ENCODE measurements at places on chromosomes 7 and 10.

- DNase-seq, result no peak
Observed at GRCh38 chr10:100041306-100042002, 31.7 kb upstream of the DNMBP start.

DNA sequence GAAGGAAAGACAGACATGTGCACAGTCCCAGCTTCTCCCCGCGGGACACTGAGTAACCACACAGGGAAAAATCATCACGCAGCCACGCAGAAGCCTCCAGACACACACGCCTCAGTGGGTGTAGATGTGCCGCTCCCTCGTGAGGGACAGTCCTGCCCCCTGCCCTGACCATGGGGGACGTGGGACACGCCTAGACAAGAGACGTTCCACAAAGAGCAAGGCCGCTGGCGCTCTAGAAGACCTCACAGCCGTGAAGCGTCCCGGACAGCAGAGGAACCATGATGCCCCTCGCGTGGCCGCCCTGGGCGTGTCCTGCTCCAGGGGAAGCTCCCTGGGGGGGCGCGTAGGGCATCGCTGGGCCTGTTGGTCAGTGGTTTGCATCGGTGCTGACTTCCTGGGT is 210.8 kb downstream of the DNAJB6 start:
- DNase-seq, result no peak

- no peak for DNase-seq
Observed at GRCh38 chr10:101238732-101239105, 9.5 kb upstream of the LBX1 start.

DNA sequence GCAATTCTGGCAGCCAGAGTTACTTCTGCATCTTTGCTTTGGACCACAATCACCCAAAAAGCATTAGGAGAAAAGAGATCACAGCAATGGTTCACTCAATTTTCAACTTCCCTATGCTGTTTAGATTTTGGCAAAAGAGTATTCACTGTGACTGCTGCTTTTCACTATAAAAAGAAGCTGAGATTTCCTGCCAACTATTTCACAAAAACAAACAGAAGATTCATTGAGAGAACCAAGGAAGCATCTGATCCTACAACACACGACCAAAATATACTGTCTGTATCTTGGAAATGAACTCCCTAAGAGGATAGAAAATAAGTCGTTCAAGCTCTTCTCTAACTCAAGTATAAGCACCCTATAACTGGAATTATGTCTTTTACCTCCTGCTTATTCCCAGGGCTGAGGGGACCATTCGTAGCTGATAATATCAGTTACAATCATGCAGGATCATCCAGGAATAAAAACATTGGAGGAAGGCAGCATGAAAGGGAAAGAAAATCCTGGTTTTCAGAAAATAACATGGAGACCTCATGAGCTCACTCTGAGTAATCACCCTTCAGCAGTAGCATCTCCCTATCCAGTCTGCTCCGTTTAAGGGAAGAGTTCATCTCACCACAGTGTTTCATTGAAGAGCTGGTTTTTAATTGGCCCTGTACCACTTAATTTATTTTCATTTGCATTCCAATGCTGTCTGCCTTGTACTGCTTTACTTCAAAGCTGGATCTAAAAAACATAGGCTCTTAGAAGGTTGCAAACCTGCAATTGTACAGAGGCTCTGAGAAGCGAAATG is 256.2 kb downstream of the PAXIP1 start:
- no peak for DNase-seq

- no peak for DNase-seq
Observed at GRCh38 chr7:2037808-2038522, 194.8 kb downstream of the MAD1L1 start.

DNA sequence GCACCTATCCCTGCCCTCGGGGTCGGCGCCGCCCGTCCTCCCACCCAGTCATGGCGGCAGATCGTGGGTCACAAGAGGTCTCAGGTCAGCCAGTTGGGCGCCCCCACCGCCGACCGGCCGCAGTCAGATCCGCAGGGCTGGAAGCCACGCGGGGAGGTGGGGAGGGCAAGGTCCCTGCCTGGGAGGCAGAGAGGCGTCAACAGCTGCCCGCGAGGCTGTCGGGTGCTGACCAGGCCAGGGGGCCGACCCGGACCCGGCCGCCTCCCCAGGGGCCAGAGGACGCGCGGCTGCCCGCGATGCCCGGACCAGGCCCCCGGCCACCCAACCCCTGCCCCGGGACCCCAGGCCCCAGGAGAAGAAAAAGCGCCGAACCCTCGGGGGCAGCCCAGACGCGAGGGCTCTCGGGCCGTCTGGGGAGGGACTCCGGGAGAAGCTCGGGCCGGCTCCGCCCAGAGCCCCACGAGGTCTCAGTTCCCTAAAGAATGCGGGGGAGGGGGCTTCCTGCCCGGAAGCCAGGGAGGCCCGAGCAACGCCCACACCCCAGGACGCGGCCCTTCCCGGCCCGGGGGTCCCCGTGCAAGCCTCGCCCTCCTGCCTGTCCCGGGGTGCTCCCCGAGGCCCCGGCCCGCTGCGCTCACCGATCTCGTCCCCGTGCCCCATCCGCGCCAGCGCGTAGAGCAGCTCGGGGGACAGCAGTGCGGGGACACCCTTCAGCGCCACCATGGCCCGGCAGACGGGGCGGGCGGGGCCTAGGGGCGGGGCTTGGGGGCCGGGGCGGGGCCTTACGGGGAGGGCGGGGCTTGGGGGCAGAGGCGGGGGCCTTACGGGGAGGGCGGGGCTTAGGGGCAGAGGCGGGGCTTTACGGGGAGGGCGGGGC is at the start of gene FUOM:
TSS of gene FUOM (minus strand) at position 735 of the 877 bp plus-strand sequence. CDS start at position 723, 12 bp downstream.
- DNase-seq, result no peak

GRCh38 chr10:58642283-58642682 is 129.6 kb downstream of the BICC1 start:
- no peak for DNase-seq

- no peak for DNase-seq
Observed at GRCh38 chr7:158286210-158286609, 301.4 kb downstream of the PTPRN2 start.

DNA sequence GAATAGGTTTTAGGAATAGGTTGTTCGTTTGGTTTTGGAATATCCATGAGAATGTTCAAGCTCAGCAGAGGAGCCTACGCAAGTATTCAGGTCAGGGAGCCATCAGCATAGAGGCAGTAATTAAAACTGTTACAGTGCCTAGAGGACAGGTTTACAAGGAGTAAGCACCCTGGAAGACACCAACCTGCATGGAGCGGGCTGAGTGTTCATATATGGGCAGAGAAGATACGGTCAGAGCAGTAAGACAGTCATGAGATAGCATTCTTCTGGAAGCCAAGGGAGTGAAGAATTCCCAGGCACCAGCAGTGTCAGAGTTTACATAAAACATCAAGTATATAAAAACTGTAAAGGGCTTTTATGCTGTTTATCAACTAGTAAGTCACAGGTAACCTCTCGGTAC is 96.5 kb downstream of the LRRC4 start:
- no peak for DNase-seq

DNA sequence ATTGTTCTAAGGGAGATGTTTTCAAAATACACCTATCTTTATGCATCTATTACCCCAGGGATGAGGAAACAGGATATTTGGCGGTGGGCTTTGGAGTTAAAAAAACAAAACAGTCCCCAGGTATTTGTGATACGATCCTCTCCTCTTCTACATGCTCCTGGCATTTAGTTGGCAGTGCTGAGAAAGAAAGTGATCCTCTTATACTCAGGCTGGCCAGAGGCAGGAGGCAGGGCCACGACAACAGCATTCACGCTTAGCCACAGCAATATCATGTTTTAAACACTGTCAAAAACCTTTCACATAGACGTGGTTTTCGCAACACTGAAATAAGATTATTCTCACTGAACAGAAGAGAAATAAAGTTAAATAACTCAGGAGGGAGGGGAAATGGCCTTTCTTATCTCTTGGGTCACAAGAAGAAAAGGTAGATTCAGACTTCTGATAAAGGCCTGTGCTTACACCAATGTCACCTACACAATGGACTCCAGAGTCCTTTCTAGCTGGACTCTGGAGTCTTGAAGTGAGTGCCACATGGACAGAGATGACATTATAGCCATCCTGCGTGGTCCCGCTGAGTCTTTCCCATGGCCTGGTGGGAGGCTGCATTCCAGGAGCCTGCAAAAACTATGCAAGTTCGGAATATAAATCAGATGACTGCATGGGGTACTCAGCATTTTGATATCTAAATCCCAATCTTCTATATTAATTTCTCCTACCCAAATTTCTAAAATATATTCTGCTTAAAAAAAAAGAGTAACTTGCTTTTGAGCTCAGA is 88.7 kb downstream of the PIP4K2A start:
- DNase-seq, result no peak

GRCh38 chr7:45716380-45717203 is 142.4 kb downstream of the ADCY1 start:
- DNase-seq, result no peak

DNA sequence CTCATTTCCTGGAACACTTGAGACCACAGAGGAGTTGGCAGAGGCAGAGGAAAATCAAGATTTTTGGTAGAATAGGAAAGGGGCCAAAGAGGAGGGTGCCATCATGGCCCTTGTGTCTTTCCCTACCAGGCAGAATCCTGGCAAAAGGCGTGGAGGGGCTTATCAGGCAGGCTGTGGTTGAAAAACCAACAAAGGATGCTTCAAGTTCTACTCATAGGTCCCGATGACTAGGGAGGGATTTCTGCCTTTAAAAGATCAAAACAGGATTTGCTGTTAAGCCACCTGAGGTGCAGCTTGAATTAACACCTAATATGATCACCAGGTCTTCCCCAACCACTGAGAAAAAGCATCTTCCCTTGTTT is 45.7 kb downstream of the BPGM start:
- no peak for DNase-seq

- DNase-seq, result no peak
Observed at GRCh38 chr10:90642136-90642535, 215.7 kb downstream of the HTR7 start.

GRCh38 chr10:115882021-115882420 is 391.0 kb downstream of the GFRA1 start:
- no peak for DNase-seq

GRCh38 chr10:86393862-86394455 is 27.4 kb upstream of the GRID1 start:
- DNase-seq, result no peak

GRCh38 chr7:147062897-147063296 is 946.3 kb downstream of the CNTNAP2 start:
- no peak for DNase-seq

DNA sequence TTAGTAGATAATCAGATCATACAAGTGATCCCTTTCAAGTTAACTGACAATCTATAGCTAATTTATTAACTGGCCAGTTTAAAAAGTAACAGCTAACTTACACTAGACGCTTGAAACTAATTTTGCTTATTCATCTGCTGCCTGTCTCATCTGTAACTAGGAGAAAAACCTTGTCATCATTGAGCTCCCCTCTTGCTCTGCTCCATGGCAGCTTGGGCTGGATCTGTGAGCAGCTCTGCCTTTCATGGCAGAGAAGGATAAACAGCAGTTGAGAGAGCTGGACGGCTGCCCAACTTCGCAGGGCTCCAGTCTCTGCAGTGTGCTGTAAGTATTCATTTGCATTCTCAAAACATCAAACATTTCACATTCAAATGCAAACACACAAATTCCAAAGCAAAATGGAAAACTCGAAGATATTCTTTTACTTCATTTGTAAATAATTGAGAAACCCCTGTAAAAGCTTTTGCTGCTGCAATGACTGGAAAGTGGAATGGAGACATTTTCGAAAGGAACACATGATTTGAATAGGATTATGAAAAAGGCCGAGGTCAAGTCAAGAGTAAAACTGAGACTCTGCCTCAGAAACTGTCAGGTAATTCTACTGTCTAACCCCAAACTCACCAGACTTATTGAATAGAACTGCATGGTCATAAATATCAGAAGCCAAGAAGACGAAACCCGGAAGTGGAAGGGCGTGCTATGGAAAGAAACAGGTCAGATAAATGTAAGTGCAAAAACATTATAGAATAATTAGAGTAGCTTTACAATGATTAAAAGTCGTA is 17.6 kb downstream of the SLC35B4 start:
- no peak for DNase-seq

DNA sequence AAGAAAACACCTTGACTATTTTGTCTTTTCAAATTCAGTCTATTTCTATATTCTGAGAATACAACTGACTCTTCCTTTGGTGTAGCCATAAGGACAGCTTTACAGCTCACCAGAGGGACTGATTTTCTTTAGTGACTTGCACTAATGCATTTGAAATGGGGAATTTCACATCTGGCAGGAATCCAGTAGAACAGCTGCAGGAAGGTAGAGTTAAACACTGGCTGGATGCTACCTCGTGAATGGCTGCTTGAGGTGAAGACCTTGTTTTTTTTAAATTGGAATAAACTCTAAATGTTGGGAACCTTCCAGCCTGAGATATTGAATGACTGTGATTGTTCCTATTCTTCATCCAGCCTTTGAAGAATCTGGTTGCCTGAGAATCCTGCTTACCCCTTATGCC is 139.5 kb upstream of the STK17A start:
- no peak for DNase-seq

DNA sequence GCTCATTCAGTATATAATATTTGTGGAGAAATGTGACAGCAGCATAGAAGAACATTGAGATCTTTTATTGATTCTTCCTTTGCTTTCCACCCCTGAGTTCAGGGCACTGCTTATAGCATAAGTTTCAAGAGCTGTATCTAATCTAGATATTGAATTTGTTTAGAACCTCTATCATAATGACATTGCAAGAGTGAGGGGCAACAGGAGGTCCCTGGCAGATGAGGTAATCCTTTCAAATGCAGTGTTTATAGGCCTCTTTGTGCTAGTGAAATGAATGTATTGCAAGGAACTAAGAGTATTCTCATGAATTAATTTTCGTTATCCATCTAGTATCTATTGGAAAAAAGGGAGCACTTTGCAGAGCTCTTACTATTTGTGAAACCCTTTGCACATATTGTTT is 167.2 kb upstream of the FERD3L start:
- DNase-seq, result no peak

DNA sequence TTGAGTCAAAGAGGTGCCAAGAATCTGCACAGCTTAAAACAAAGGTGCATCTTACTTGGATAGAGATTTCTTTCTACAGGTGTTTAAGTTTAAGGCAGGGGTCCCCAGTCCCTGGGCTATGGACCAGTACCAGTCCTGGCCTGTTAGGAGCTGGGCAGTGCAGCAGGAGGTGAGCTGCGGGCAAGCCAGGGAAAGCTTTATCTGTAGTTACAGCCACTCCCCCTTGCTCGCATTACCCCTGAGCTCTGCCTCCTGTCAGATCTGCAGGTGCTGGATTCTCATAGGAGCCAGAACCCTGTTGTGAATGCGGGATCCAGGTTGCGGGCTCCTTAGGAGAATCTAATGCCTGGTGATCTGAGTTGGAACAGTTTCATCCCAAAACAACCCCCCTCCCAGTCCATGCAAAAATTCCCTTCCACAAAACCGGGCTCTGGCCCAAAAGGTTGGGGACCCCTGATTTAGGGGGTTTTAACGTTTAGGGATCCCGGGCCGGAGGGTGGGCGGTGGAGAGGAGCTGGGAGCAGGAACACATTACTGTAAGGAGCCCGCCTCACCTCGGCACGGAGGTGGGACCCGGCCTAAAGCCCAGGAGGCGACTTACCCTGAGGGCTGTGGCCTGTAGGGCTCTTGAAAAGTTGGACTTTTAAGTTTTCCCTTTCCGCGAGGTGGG is 60.2 kb downstream of the ZNF467 start:
- DNase-seq, result no peak

Data from SIG-M5 (cell line).